Bronchial epithelial cell (primary cell): ENCODE measurements at places on chromosomes 5 and 9.

- no peak for DNase-seq
Observed at GRCh38 chr5:3258050-3258449, 337.6 kb upstream of the IRX1 start.

GRCh38 chr5:84228266-84228665 is 156.4 kb downstream of the EDIL3 start:
- no peak for DNase-seq

DNA sequence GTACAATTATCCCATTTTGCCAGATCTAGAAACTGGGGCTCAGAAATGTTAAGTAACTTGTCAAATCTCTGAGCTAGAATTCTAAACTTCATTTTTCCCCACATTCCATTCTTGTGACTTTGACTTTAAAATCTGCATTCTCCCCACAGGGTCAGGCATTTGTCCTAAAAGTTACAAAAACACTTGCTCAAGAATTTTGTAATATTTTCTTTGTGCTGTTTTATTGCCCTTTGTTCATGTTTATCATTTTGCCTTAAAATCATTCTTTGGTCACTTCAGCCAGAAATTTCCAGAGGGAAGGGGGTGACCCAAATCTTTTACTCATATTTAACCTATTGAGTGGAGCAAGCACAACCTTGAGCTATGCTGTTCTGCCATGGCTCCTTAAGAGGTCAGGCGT is 120.1 kb upstream of the CCL21 start:
- no peak for DNase-seq

GRCh38 chr5:31232273-31232888 is 38.9 kb downstream of the CDH6 start:
- DNase-seq, result peak; percentile 62

- DNase-seq, result no peak
Observed at GRCh38 chr5:86507574-86507973, 110.2 kb upstream of the COX7C start.

- no peak for DNase-seq
Observed at GRCh38 chr9:100472788-100473275, at the start of gene TMEFF1. TSS of gene TMEFF1 (plus strand) at chr9:100473149. CDS start at chr9:100473545, 396 bp downstream.

DNA sequence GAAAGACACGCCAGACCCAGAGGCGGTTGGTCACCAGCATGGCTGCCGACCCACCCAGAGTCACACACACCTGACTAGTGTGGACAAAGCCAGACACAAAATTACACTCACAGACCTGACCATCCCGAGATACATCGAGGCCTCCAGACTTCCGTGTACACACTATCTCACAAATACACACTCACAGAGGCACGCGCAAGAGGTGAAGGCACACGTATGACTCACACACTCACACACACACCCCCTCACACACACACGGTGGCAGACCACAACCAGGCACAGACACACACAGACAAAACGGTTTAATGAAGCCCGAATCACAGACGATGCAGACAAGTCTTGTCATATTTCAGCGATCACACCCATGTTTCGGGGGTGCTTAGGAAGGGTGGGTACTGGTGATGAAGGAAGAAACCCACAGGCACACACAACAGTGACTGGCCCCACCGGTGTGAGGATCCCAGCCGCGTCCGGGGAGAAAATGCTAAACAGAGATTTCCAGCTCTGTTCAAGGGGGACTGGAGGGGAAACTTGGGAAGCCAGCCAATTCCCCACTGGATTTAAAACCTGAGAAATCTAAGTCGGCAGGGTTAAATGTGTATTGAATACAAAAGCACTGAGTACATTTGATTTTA is 51.3 kb downstream of the CRB2 start:
- no peak for DNase-seq

- DNase-seq, result no peak
Observed at GRCh38 chr5:173839117-173839713, 48.9 kb upstream of the CPEB4 start.

DNA sequence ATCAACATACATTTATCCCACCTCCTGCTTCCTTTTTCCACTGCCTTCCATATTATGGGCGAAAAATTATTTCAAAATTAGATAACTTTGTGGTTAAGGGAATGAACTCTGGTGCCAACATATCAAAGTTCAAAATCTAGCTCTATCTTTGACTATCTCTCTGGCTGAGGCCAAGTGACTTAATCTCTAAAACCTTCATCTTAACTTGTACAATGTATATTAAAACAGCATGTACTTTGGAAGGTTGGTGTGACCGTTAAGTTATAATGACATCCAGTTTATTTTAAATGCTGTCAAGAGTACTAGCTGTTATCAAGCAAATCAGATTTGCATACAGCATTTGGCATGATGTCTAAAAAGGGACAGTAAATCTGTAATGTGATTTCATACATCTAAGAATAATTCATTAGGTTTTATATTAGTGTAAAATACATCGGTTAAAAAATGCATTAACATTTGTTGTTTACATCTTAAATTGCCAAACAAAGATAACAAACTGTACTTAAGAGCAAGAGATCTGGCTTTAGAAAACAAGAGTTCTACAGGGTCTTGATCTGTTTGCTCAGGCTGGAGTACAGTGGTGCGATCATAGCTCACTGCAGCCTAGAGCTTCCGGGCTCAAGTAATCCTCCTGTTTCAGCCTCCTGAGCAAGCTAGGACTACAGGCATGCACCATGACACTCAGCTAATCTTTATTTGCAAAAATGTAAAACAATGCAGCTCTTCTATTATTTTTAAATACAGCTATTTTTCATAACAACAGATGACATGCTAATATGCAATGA is 102.8 kb downstream of the CDH18 start:
- DNase-seq, result no peak

DNA sequence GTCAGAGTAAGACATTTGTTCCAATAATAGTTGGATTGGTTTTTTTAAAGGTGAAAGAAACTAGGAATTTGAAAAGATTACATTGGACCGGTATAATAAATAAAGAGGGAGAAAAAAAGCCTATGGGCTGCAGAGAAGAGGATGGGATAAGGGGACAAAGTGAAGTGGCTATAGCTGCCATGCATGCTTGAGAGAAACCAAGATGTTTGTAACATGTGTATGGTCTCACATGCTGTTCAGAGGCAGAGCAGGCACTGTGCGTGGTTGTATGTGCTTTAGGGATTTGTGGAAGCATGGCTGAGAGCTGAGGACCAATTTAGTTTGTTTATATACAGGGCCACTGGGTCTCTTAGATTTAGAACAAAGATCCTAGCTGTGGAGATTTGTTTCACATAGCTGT is 32.7 kb downstream of the LNPEP start:
- DNase-seq, result no peak

DNA sequence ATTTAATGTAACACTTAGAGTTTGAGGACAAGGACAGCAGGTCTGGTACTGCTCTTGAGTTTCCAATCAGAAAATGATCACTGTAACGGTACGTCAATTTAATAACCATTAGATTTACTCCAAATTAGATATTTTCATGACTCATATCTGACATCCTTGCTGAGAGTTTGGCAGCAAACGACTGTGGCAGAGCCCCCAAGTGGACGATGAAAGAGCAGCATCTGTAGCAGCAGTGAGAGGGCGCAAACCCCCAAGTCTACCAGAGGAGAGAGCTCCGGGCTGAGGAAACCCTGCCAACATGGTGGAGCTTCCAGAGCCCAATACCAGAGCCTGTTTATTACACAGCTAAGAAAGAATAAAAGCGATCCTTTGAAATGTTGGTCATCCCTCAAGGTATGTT is 73.2 kb upstream of the EPB41L4A start:
- peak; percentile 66 for DNase-seq

GRCh38 chr5:126645132-126645531 is 44.4 kb downstream of the PHAX start:
- no peak for DNase-seq

- peak; percentile 12 for DNase-seq
Observed at GRCh38 chr5:169160405-169160901, 140.5 kb downstream of the SLIT3 start.

- no peak for DNase-seq
Observed at GRCh38 chr5:145838276-145838675, 3.1 kb upstream of the PRELID2 start.

DNA sequence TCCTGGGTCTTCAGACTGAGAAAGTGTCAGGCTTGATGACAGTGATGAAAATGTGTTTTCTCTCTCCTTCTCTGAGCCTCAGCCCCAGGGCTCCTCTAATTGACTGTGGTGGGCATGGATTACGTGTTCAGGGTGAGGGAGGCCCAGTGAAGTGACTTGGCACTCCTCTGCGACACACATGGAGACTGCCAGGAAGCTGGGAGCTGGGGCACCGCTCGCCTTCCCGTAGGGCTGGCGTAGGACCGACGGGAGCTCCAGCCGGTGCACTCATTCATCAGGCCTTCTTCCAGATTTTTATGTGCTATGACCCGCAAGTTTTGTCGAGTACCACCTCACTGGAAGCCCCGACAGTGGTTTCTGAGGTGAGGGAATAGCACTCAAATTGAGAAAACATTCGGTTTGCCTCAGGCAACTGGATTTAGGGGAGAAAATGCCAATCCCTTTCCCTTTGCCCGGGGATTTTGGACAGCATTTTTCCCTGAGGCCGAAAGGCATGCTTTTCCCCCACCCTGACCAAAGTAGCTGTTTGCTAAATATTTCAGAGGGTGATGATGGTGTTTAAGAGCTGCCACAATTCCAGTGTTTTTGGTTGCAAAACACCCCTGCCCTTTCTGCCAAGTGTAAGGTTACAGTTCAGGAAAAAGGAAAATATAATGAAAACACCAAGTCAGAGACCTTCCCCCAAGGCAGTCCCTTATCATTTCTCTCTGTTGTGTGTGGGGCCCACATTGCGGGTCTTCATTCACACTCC is 83.7 kb downstream of the PCSK5 start:
- no peak for DNase-seq

DNA sequence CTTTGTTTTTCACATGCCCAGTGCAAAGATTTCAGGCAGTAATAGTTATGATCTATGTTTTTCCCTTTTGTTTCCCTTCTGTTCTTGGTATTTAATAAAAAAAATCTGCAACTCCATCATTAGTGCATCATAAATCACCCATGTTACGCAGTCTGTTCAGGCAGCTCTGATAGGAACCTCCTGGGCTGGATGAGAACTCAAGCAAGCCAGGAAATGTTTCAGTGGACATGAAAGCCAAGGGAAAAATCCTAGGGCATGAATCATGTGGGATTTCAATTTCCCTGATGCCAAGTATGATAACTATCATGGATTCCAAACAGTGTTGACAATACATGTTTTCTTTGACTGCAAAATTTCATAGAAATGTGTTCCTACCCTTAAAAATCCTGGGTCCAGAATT is 119.7 kb upstream of the TARS1 start:
- peak; percentile 95 for DNase-seq

DNA sequence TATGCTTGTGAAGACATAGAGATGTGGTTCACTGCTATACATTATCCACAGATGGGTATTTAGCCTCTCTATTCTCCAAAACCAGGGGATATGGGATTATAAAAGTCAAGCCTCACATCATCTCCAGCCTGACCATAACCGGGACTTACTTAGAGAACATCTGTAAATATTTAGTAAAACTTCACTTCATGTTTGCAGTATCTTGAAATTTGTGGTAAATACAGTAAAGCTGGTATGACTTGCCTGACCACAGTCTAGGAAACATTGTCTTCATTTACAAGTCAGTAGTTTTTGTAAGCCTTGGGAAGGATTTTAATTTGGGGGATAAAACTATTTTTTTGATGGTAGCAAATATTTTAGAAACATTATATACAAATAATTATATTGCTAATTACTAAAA is 64.2 kb downstream of the MAST4 start:
- DNase-seq, result no peak

GRCh38 chr9:69036799-69037198 is 1.2 kb downstream of the FXN start:
- no peak for DNase-seq

- DNase-seq, result no peak
Observed at GRCh38 chr5:95778713-95779436, 43.7 kb downstream of the GLRX start.

- no peak for DNase-seq
Observed at GRCh38 chr5:78253201-78253600, 41.3 kb downstream of the AP3B1 start.

GRCh38 chr5:29218138-29218537 is 1975.3 kb upstream of the CDH6 start:
- no peak for DNase-seq
